ENCODE measurements at places on chromosomes 4 and X.

- no peak for DNase-seq
Measured at GRCh38 chr4:17288151-17288550, 223.7 kb downstream of the QDPR start.

DNA sequence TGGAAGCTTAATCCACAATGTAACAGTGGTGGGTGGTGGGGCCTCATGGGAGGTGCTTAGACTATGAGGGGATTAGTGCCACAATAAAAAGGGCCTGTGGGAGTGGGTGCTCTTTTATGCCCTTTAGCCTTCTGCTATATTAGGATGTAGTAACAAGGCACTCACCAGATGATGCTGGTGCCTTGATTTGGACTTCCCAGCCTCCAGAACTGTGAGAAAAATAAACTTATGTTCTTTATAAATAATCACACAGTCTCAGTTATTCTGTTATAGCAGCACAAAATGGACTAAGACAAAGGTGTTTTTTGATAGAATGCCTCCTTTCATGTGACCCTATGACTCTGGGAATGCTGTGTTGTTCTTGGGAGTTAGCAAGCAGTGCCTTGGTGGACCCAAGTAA is 89.8 kb downstream of the STIM2 start:
- DNase-seq = no peak

GRCh38 chr4:106258145-106259045 is 57.6 kb downstream of the TBCK start:
- no peak for DNase-seq

- no peak for DNase-seq
Measured at GRCh38 chr4:85298037-85298436, 176.9 kb upstream of the ARHGAP24 start.

DNA sequence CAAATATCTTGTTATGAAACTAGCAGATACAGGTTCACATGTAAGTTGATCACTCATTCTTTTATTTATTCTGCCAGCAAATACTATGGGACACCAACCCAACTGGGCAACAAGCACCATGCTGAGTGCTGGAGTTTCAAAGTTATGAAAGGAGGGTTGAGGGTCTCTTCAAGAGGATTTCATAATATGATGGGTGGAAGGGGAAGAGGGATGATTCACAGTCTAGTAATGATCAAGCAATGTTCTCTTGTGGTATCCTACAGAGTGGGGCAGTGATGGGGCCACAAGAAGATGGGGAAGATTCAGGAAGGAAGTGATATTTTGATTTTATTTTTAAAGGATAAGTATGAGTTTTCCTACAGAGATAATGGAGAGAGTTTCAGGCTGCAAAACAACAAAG is 46.2 kb upstream of the TXK start:
- no peak for DNase-seq

GRCh38 chr4:7390906-7391636 is 43.7 kb downstream of the PSAPL1 start:
- DNase-seq = no peak

- no peak for DNase-seq
Measured at GRCh38 chr4:57040510-57040909, 61.8 kb downstream of the POLR2B start.

GRCh38 chr4:58456727-58457384 is 1346.7 kb upstream of the IGFBP7 start:
- no peak for DNase-seq

GRCh38 chr4:85548116-85548515 is 73.2 kb downstream of the ARHGAP24 start:
- DNase-seq = no peak

- no peak for DNase-seq
Measured at GRCh38 chr4:109821185-109821584, 5.6 kb downstream of the GAR1 start.

- no peak for DNase-seq
Measured at GRCh38 chr4:55745014-55745413, 74.6 kb upstream of the EXOC1L start.

DNA sequence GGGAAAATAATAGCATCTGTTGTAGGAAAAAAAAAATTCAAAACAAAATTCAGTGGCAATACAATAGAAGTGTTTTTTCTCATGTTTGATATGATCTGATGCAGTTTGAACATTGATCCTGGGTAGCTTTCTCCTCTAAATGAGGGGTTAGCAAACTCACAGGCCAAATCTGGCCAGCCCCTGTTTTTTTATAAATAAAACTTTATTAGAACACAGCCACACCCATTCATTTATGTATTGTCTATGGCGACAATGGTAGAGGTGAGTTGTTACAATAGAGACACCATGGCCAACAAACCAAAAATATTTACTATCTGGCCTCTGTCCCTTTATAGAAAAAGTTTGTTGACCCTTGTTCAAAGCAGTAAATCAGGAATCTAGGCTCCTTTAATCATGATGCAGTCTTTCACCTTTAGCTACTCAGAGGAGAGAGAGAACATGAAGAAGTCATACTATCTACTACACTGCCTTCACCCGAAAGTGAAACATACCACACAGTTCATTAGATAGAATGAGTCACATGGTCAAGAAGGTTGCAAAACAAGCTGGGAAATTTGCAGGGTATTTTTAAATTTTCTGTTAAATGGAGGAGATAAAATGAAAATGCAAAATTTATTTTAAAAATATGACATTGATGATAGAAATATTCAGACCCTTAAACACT is 186.6 kb upstream of the MAOA start:
- no peak for DNase-seq

- no peak for DNase-seq
Measured at GRCh38 chr4:76016393-76016792, 6.9 kb downstream of the CXCL10 start.

DNA sequence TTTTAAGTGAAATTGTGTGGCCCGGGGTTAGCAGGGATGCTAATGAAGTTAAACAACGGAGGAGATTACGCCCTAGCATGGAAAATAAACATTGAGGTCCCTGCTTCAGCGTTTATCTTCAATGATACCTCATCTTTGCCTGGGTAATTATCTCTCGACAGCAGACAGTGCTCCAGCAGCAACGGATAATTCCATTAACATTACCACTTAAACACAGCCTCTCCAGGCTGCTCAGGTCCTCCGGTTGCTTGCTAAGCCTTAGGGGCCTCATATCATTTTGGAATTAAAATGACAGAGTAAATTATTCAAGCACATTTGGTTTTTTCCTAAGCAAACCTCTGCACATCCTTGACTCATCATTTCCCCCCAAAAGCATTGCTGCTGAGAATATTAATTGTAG is 281.5 kb upstream of the KLF3 start:
- DNase-seq = no peak

- DNase-seq = no peak
Measured at GRCh38 chr4:78774417-78774816, 1.7 kb upstream of the BMP2K start.

DNA sequence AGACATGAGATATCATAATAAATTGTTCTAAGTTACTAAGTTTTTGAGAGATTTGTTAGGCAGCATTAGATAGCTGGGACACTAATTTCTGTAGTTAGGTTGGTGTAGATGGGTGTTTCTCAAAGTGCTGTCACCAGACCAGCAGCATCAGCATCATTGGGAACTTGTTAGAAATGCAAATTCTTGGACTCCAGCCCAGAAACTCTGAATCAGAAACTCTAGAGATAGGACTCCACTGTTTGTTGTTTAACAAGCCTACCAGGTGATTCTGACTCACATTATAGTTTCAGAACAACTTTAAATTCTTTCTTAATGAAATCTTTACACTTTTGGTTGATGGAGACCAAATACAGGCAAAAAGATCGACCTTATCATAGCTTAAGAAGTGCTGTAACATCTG is 173.7 kb downstream of the PABPC4L start:
- peak; percentile 55 for DNase-seq

DNA sequence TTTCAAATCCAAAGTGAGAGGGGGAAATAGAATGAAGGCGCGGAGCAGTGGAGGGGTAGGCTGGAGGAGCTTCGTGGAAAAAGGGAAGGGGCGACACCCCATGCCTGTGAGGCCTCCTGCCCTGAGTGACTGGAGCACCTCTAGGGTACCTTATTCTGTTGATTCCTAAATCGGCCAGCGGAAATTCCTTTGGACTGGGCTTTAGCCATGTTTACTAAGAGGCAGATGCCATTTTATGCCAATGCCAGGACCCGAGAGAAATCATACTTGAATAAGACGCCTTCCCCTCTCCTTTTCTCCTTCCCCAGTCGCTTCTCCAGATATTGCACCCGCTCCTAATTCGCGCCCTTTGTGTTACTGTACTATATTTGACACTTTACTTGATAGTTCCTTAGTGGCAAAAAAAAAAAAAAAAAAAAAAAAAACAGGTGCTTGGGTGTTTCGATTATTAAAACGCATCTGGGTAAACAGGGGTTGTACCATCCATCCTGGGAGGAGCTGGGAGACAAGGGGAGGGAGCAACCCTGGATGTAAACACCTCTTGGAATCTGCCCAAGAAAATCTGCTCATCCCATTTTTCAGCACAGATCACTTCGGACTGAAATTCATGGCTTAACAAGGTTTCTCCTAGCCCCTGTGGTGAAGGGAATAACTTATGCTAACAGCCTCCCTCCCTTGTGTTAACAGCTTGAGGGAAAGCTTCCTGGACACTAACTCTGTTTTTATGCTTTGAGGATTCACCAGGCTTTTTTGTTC is 1.5 kb downstream of the BMP3 start:
- no peak for DNase-seq

GRCh38 chr4:101101072-101101471 is 246.3 kb downstream of the PPP3CA start:
- DNase-seq = no peak

DNA sequence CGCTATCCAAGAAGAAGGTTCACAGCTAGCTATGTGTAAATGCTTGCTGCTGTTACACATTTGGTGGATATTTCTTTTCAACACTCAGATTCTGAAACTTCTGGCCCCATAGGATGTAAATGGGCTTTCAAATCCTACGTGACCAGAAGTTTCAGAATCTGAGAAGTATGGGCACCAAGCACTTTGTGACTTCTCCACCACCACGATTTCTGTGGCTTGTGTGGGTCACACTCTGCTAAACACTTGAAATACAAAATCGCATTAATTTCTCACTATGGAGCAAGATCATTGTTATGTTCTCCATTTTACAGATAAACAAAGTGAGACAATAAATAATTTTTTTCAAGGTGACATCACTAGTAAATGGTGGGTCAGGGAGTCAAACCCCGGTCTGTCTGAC is 259.4 kb upstream of the JADE1 start:
- DNase-seq = no peak

- DNase-seq = no peak
Measured at GRCh38 chrX:14440106-14440505, 89.2 kb upstream of the GLRA2 start.

DNA sequence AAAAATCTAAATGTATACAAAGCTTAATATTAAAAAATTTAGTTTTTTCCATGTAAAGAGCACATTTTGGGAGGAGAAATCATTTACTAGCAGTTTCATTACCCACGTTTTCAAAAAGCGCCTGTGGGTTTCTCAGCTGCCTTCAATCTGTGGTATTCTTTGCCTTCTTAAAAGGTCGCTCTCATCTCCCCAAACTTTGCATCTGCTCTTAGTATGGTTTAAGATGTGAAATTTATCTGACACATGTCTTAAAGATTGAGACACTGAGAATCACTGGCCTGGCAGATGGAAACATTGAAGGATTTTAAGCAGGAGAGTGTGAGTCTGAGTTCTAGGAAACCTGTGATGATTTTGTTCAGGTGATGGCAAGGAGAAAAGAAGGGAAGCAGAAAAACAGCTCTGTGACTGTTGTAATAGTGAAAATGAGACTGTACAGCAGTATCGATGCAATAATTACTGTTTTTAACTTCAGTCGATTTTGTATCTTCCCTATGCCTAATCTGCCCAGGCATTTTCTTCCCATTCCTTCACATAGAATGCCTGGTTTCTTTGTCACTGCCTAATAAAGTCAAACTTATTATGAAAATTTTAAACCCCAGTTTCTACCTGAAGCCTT is 75.9 kb downstream of the PAQR3 start:
- DNase-seq = no peak

DNA sequence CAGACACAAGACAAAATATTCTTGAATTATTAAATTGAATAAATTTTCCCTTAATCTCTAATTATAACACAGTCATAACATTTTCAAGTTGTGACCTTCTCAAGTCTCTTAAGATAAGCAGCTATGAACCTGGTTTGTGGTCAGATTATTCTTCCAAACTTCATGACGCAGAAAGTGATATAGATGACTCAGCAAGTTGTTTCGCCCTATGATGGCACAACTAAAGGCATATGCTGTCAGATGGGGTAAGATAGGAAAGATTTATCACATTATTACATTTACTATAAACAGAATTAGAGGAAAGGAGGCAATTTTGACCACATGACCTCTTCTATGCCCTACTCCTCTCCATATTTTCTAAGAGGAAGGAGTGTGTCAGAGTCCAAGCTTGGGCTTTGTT is 4.6 kb upstream of the DCAF12L2 start:
- no peak for DNase-seq

- DNase-seq = no peak
Measured at GRCh38 chr4:8849266-8850073, 22.2 kb downstream of the HMX1 start.

GRCh38 chr4:130233377-130234047 is 1137.6 kb downstream of the C4orf33 start:
- no peak for DNase-seq

DNA sequence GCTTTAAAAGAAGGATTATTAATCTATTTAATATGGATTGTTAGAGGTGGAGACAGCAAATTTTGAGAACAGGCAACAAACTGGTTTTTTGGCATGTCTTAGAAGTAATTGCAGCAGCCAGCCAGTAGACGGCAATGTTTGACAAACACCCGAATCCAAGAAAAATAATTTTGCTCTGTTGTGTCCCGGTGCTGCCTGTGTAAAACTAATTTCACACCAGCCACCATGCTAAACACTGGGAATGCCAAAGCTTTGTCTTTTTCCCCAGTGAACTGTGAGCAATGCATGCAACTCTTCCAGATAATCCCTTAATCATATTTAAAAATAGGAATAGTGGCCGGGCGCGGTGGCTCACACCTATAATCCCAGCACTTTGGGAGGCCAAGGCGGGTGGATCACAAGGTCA is 25.9 kb downstream of the SMIM31 start:
- DNase-seq = no peak

- no peak for DNase-seq
Measured at GRCh38 chr4:1504595-1505500, 98.6 kb upstream of the NKX1-1 start.

- DNase-seq = no peak
Measured at GRCh38 chr4:148445071-148445859, 3.1 kb upstream of the NR3C2 start.

DNA sequence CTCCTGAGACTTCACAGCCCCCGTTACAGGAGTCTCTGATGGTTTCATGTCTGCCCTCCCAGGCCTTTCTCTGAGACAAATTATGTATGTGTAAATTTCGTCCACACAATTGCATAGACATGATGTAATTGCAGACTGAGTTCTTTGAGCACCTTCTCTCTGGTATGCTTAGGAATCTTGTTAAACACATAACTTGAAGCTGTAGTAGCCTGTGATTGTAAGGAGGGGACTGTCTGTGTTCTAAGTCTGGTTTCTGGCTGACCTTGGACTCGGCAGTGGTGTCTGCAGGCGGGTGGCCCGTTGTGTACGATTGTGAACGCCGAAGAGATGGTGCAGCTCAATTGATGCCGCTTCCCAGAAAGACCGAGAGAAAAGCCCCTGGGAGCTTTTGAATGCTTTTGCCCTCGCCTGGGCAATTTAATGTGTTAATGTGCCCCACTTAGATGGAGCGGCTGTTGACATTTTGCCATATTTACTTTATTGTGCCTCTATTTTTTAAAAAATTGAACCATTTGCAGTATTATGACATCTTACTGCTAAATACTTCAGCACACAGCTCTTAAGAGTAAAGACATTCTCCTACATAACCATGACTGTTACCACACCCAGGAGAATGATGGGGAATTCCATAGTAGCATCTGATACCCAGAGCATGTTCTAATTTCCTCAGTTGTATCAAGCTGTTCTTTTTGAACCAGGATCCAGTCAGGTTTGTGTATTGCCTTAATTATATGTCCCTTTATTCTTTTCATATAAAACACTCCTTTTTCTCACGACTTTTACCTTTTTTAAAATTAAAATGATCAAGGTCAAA is 58.4 kb upstream of the TADA2B start:
- DNase-seq = no peak
